Karpas-422 (cell line): ENCODE measurements at places on chromosomes 2 and 18.

GRCh38 chr2:74704216-74704615 is 50.2 kb downstream of the SEMA4F start:
- no peak for DNase-seq

DNA sequence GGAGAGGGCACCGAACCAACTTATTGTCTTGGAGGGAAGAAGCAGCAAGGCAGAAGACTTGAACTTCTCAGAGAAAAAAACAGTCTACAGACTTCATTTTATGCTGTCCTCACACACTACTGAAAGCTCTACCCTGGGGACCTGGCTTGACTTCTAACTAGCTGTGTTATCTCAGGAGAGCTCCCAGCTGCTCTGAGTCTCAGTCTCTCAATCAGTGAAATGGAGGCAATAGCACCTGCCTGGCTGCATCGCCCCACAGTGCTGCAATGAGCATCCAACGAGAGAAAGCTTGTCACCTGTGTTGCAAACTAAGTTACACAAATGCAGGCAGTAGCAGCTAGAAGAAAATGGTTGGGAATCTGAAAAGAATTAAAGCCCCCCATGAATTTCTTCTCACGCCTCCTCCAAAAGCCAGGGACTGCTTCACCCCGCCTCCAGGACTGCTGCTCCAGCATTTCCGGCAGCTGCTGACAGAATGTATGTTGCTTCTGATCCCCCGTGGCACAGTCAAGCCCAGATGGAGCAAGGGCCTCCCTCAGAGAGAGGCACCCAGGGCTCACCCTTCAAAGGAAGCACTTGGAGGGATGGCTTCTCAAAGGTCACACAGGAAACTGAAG is 116.3 kb downstream of the BCL11A start:
- DNase-seq = no peak

GRCh38 chr2:197427986-197428385 is 6.8 kb downstream of the SF3B1 start:
- DNase-seq = no peak

GRCh38 chr2:38960609-38961320 is 71.1 kb downstream of the ARHGEF33 start:
- DNase-seq = no peak

- DNase-seq = peak; percentile 47
Observed at GRCh38 chr2:97936199-97936598, 59.5 kb downstream of the TMEM131 start.

GRCh38 chr18:33805592-33805991 is 227.6 kb downstream of the ASXL3 start:
- no peak for DNase-seq

- DNase-seq = no peak
Observed at GRCh38 chr2:15982285-15983044, 42.1 kb downstream of the MYCN start.

DNA sequence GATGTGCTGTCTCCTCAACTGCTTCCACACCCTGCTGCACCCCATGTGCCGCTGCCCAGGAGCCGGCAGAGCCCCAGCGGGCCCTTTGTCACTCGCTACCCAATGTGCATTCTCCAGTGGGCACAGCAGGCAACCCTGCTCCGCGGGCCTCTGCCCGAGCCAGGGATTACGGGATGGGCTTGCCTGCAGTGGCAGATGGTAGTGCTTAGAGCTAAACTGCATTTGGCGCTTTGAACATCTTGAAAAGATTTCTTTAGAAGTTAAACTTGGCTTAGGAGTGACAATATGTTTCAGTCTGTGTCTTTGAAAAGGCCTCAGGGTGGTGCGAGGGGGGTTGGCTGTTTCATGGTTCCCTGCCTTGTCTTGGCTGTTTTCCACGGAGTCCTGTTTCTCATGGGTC is 84.0 kb upstream of the BOD1L2 start:
- DNase-seq = no peak

DNA sequence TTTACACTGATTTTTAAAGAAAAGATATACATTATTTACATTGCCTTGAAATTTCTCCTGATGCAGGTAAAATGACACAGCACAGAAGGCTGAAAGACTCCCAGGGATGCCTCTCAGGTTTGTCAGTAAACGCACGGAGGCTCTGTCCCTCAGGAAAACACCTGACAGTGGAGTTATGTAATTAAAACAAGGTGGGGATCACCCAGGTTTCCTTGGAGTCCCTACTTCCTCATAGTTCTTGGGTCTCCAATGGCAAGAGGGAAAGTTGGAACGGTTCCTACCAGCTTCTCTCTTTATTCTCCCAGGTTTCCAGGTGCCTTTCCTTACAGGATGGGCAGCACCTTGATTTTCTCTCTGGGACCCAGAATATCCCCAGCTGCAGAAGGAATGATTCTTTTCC is 654.8 kb downstream of the SLC4A3 start:
- DNase-seq = no peak

DNA sequence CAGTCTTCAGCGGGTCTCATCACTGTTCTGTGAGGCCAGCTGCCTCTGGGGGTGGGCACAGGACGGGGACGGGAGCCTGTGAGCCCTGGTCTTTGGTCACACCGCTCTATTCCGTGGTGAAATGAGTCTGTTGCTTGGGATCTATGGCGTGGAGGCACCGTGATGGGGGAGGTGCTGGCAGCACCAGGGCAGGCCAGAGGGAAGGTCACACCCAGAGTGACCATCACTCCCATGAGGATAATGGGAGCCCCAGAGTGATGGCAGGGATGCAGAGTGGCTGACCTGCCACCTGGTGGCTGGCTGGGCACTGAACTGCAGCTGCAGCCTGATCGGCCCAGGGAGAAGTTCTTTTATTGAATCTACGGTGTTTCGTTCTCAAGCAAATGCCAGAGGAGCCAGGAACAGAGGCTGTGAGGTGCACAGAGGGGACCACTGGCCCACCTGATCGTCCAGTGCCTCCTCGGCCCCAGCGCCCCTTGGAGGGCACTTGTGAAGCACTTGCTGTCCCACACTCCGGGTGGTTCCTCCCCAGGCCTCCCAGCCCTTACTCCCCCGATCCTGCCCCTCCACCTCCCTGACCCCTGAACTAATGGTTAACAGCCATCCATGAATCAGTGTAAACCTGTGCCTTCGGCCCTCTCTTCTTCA is 17.9 kb downstream of the KCNIP3 start:
- peak; percentile 48 for DNase-seq

DNA sequence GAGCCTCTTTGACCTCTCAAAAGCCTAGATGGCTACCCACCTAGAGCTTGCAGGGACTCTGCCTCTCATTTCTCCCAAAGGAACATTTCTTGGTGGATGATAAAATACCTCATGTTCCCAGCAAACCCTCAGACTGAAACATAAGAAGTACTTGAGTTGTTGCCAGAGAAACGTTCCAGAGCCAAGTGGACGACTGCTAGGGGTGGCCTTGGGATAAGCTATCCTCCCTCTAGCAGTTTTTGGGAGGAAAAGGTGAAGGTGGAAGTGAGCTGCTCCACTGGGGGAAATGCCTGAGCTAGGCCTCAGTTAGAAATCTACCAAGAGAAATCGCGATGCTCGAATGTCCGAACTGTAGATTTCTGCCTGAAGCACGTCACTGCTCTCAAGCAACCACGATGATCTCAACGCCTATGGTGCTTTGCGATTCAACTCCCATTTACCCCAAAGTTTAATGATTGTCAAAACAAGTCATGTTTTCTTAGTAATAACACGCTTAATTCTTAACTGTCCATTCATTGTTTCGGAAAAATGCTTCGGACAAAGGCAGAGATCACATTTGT is 91.5 kb downstream of the CCBE1 start:
- peak; percentile 21 for DNase-seq

- peak; percentile 64 for DNase-seq
Observed at GRCh38 chr2:241218131-241219029, 29.9 kb downstream of the ANO7 start.

DNA sequence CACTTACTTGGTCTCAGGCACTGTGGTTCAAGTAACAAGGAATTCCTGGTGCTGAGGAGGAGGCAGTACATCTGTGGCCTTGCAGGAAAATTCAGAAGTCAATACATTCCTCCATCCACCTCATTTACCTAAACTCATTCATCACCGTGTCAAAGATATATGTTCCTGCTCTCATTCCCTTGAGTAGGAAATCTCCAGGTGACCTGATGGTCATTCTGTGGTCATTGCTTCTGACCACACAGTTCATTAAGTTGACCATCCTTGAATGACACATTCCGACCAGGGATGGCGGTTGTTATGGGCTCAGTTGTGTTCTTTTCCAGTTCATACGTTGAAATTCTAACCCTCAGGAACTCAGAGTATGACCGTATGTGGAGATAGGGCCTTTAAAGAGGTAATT is 2.1 kb upstream of the STK17B start:
- DNase-seq = no peak
